ENCODE measurements at places on chromosomes 5 and 9.

DNA sequence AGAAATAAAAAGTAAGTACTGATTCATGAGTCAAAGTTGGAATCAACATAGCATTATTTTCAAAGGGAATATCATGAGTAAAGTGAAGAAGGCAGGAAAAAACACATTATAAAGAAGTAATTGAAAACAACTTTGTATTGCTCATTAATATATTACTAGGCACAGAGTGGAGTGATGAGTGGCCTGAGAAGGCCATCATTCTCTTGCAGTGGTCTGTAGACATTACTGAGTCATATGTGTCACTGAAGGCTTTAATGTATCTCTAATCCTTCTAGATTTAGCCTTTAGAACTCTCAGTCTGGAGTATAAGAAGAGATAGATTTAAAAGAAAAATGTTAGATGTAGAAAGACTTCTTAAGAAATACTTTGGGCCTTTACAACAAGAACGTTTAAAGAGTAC lies 881.4 kb downstream of the DNAH5 start:
- DNase-seq: no peak

GRCh38 chr5:61777292-61777691 lies 445.2 kb downstream of the ZSWIM6 start:
- DNase-seq: no peak

- no peak for DNase-seq
Measured at GRCh38 chr5:76022611-76023010, 60.6 kb upstream of the SV2C start.

GRCh38 chr5:56161927-56162326 lies 71.2 kb downstream of the ANKRD55 start:
- DNase-seq: no peak

GRCh38 chr9:110762783-110763182 lies 94.2 kb downstream of the MUSK start:
- no peak for DNase-seq

All from activated T-helper 9 cell treated with anti-CD3 and anti-CD28 coated beads, Interleukin-2, amount 50 U/mL, for 16 hours (primary cell).